ENCODE measurements at places on chromosomes 13 and 19.

DNA sequence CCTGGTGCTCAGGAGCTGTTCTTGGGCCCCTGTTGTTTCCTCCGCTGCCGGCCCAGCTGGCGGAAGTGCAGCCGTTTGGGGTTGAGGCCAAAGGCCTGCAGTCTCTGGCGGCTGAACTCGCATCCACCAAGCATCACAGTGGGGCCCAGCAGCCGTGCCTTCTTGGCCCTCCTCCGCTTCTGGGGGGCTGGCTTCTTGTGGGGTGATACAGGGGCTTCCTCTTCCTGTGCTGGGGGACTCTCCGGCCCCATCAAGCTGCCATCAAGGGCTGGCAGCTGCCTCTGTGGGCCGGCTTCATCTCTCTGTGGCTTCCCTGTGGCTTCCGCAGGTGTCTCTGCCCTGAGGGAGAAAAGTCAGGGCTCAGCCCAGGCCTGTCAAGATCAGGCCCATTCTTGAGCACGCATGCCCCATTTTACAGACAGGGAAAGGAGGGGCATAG is 10.3 kb downstream of the ATG4D start:
- DNase-seq, result no peak

GRCh38 chr19:22783651-22784410 is at the start of gene ZNF99:
Gene ZNF99, minus strand, starts transcription at chr19:22784151. Its CDS starts 135 bp downstream, at chr19:22784016.
- no peak for DNase-seq

- no peak for DNase-seq
Observed at GRCh38 chr13:26591672-26592071, 34.2 kb downstream of the WASF3 start.

DNA sequence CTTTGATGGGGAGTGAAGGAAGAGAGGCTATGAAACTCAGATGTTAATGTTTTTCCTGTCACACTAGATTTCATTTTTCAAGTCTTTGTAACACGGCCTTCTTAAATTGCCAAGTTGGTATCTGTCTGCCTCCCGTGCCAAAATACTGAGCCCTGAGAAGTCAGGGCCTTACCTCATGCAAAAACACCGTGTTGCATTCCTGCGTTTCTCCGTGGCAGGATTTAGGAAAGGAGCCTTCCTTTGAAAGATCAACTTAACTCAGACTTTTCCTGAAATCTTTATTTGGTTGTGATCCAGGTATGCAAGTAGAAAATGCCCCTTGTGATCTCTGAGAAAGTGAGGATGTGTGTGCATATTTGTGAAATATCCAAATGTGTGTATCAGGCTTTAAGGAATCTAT is 1291.0 kb upstream of the SLC10A2 start:
- no peak for DNase-seq

DNA sequence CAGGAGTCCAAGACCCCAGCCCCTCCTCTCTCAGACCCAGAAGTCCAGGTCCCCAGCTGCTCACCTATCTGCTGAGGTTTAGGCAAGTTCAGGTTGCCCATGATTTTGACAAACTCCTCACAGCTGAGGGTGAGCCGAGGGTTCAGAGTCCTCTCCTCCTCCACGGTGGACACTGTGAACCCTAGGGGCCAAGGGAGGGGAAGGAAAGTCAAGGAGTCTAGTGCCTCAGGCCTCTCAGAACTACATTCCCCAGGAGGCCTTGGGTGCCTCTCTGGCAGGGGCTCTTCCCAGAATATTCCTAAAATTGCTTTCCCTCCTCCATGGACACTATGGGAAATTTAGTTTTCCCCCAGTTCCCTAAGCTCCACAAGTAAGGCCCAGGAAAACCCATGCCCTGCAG is 3.3 kb upstream of the PHLDB3 start:
- DNase-seq, result no peak

DNA sequence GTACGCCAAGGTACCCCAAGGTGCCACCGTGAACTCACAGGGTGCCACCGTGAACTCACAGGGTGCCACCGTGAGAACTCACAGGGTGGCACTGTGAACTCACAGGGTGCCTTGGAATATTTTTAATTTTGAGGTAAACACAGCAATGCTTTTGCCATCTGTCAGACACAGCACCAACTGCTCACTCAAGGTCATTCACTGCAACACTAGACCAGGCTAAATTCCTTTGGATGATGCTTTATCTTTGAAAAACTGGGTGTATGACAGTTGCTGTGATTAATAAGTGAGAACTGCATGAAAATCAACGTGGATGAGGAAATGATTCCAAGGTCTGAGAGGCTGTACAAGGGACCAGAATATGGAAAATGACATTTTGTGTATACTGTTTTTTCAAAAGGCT is 18.9 kb downstream of the SAFB2 start:
- DNase-seq, result no peak

GRCh38 chr13:20414546-20415305 is 110.9 kb downstream of the CRYL1 start:
- no peak for DNase-seq

DNA sequence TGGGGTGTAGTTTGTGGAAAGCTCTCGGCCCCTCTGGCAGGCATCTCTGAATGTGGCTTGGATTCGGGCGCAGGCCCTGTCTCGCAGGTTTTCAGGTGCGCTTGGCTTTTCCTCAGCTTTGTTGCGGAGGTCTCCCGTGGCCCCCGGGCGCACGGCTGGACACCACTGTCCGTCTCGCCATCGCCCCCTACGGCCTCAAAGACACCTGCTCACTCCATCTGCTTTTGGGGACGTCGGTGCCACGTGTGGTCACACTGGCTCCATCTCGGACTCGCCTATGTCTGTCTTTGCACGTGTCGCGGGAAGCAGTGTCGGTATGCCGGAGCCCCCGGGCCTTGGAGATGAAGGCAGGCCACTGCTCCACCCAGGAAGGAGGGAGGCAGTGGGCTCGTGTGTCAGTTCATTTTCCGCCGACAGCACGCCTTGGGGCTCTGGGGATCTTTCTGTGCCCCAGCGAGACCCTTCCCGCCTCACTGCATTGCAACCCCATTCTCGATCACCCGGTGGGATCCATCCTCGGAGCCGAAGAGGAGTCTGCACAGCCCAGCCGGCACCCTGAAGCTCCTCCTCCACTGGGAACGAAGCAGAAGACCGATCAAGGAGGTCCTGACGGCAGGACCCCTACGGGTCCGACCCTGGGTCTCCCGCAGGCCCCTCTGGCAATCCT is 42.1 kb downstream of the ZNF146 start:
- no peak for DNase-seq

- DNase-seq, result no peak
Observed at GRCh38 chr19:34662919-34663318, 14.0 kb downstream of the SCGB2B2 start.

- DNase-seq, result no peak
Observed at GRCh38 chr19:40262422-40262821, 22.7 kb downstream of the AKT2 start.

- no peak for DNase-seq
Observed at GRCh38 chr19:48348737-48349136, 15.0 kb downstream of the TMEM143 start.

DNA sequence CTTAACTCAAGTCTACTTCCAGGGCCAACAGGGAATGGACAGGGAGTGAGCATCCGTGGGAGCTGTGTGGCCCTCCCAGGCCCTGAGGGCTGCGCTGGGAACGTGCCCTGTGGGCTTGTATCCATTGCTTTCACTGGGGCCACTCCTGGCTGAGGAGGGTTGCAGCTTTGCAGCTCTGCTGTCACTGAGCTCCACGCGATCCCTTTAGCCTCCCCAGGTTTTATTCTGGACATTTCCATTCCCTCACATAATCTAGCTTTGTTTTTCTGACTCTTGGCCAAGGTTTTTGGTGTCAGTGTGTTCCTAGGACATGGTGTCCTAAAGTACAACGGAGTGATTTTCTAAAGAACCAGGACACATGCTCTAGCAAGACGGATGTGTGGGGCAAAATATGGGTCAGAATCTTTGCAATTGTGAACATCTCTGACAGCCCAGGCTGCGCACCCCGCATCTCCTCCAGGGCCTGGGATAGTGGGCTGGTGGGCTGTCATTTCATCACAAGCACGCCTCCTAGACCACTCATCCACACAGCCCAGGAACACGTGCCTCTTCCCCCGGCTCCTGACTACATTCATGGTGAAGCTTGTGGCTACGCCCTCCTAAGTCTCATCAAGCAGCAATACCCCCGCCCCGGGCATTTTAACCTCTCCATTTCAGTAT is 28.0 kb downstream of the GGACT start:
- DNase-seq, result no peak

- DNase-seq, result peak; percentile 41
Observed at GRCh38 chr19:3801412-3802096, 15.4 kb upstream of the MATK start.

DNA sequence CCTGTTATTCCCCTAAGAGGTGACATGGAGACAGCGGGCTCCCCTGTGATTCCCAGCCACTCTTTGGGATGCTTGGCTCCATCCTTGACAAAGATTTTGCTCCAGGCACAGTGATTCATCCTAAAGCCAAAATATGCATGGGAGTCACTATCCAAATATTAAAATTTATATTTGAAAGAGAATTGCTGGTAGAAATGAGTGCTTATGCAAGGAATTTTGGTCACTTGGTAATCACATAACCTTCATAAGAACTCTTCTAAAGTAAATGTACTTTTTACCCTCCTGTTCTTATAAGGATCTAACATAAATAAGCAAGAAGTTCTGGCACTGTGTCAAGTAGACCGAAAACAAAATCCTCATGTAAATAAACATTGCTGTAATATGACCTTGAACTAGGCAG is 385.8 kb downstream of the ITGBL1 start:
- DNase-seq, result no peak

- DNase-seq, result no peak
Observed at GRCh38 chr13:113145496-113145895, 13.0 kb upstream of the PROZ start.

DNA sequence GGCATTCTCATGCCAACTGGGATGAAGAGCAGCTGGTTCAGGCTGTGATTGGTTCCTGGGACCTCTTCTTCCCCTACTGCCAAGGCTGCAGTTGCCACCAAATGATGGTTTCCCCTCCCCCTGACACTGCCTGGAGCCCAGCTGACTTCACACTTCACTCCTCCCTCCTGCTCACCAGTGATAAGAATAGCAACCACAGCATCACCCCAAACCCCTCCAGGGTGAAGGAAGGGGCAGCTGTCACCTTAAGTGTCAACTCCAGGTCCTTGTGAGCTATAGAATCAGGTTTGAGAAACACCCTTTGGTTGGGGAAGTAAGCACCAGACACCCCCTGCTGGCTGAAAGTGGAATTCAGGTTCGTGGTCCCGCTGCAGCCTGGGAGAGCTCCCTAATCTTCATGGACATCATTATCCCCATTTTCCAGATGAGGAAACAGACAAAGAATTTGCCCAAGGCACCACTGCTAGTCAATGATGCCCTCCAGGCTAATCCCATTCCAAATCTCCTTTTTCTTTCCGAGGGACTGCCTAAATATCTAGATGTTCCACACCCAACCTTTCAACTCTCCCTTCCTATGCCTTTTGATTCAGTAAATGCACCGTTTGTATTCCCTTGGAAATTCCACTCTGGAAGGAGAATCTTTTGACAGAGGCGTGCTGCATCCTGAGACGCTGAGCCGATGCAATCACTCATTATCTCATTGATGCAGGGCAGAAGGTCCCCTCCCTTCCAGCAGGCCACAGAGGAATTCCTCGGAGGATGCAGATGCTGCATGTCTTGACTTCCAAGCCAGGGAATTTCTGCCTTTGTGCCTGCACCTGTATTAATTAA is 50.6 kb upstream of the UQCRFS1 start:
- peak; percentile 15 for DNase-seq

DNA sequence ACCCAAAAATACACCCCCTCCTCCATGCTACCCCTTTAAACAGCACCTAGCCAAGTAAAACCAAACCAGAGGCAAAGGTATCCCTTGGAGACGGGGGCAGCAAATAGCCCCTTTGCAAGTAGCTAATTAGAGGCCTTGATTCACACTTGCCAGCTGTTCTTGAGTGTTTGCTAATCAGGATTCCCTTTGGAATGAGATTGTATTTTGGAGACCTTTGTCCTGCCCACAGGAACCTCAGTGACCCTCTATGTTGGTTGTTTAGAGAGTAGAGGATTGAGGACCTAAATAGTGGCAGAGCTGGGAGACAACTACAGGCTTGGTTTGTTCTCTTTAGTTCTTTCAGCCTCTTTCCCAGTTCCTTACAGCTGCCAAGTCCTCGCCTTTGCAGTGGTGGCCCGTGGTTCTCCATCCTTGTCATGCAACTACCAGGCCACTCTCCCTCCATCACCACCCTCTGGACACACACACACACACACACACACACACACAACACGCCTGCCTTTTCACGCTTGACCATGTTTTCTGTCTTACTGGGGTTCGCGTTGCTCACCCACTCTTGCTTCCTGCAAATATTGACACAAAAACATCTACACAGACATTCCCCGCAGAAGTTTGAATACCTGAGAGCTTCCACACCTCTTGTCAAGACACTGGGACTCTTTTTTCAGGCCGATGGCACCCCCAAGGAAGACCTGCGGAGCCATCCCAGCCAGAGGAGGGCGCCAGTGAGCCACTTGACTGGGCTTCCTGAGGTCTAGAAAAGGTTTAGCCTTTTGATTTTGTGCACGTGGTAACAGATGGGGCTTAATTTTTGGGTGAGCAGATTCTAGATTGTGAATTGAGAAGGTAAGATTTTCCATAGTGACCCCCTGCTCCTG is 80.0 kb upstream of the GPR183 start:
- DNase-seq, result peak; percentile 77

DNA sequence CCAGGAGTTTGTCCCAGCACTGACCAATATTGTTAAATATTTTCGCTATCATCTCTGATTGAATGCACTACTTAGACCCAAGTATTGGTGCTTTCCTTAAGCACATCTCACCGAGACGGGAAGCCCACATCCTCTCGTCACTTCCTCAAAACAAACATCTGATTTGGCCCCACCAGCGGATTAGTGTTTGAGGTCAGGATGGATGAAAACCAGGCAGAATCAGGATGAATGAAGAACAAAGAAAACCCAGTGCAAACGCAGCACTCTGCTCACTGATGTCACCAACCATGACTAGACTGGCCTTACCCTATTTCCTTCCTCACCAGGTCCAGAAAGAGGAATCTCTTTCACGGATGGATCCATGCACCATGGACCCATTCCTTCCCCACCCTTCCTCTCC is 6.0 kb downstream of the PLAUR start:
- DNase-seq, result no peak
